GF-D8 (cell line): ENCODE measurements at places on chromosomes 16 and 17.

DNA sequence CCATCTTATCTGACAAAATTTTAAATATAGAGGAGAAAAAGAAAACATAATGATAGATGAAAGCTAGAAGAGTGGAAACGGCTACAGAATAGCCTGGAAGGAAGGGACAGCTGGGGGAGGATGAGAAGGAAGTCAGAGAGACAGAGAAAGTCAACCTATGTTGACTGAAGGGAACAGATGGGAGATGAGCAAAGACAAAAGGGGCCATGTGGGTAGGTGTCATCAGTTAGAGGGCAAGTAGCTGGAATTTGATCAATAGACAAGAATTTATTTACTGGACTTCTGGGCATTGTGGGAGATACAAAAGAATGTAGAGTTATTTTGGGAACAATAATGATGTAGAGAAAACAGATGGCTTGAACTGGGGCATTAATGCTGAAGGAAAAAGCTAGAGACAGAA, 194.4 kb downstream of the ANKFN1 start:
- DNase-seq, result no peak

- DNase-seq, result peak; percentile 54
These were observed 43.1 kb downstream of the PIK3R5 start for GRCh38 chr17:8922451-8922850.

DNA sequence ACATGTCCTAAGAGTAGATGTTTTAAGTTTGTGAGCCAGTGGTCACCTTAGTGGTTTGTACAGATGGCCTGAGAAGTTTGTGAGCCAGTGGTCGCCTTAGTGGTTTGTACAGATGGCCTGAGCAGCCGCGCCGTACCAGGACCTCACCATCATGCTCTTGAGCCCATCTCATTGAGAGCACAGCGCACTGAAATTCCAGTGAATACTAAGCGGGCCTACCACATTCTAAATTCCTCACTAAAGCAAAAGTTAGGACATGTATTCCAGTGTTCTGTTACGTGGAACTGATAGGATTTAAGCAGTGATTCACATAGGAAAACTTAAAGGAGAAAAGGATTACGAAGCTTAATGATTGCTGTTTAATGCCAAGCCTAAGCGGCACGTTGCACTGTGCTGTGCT, 3.9 kb downstream of the USP10 start:
- no peak for DNase-seq

DNA sequence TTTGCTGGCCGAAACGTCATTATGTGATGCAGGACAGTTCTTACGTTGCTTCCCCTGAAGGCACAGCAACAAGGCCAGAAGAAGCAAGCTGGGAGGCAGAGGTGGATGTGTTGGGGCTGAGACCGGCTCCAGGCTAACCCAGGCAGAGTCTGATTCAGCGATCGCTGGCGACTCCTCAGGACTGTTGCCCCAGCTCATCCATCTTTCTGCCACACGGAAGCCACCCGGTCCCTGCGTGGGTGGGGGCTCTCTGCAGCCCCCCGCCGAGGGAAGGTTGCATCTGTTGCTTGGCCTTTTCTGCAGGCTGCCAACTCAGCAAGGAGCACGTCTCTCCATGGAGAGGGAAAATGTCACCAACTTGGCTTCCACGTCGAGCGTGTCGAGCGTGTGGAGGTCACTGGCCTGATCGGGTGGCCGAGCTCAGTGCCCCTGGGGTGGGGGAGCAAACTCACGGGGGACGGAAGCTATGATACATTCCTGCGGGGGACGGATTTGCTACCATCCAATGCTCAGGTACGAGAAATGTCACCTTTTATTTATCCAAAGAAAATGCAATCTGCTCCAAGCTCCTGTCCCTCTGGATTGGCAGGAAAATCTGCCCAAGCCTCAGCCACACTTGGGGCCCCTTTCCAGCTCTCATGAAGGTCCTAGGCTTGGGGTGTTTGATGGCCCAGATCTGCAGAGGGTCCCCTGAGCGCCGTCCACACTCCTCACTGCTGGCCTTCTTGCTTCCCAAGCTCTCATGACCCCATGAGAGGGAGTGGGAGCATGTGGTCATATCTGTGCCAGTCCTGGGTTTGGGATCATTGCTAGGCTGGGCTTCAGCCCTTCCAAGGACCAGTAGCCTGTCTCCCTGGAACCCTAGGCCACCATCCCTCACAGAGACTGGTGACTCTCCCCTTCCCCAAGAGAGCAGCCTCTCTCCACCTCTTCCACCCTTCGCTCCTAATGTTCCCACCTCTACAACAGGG, 69.4 kb downstream of the RPH3AL start:
- no peak for DNase-seq

DNA sequence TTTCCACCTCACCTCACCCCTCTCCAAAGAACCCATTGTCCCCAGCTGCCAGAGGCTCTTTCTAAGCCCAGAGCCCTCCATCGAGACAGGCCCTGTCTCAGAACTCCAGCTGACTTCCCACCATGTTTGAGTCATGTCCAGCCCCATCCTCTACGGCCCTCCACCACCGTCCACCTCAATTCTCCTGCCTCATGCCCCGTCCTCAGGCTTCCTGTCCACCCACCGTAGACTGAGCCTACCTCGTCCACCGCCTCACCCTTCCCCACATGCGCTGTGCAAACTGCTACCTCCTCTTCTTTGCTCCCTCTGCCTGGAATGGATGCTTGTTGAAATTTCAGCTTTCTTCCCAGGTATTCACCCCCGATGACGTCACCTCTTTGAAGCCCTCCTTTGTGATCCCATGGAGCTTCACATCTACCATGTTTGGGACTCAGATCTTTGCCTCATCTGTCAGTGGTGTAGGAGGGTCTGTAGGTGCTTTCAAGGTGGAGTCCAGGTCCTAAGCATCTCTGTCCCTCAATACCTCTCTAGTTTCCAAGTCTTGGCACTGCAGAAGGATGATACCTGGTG, 149.0 kb downstream of the MRM1 start:
- DNase-seq, result no peak

- no peak for DNase-seq
These were observed 4.8 kb downstream of the LHX1 start for GRCh38 chr17:36942019-36942599.

- DNase-seq, result no peak
These were observed 349.1 kb downstream of the SEC14L1 start for GRCh38 chr17:77489893-77490255.

- DNase-seq, result no peak
These were observed 68.4 kb downstream of the SPAG9 start for GRCh38 chr17:51052235-51052634.

- DNase-seq, result no peak
These were observed 1.1 kb downstream of the CD300H start for GRCh38 chr17:74566132-74566753.

DNA sequence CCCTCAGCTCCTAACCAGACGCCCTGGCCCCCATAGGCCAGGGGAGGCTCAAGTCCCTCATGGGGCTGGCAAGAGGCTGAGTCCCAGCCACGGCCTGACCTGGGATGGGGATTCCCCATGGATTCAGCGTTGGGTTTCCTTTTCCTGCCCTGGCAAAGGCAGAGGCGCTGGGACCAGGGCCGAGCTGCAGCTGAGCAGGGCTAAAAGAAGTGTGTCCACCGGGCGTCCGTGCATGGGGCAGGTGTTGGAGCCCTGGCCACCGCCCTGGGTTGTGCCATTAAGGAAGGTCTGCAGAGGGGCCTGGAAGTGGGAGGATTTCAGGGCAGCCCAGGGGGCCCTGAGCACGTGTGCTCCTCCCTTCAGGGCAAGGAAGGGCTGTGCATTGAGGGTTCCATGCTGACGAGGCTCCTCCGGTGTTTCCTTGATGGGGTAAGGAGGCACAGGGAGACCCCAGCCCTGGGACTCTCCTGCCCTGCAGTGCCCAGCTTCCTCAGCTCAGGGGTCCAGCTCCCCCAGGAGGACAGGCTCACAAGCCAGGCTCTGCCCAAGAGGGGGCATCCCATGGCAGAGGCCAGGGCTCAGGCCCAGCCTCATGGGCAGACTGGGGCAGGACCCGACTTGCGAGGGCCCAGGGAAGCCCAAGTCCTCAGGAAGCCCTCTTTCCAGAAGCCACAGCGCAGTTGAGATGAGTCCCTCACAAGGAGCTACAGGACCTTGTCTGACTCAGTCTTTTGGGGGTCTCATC, 10.1 kb downstream of the TBC1D26 start:
- DNase-seq, result no peak

DNA sequence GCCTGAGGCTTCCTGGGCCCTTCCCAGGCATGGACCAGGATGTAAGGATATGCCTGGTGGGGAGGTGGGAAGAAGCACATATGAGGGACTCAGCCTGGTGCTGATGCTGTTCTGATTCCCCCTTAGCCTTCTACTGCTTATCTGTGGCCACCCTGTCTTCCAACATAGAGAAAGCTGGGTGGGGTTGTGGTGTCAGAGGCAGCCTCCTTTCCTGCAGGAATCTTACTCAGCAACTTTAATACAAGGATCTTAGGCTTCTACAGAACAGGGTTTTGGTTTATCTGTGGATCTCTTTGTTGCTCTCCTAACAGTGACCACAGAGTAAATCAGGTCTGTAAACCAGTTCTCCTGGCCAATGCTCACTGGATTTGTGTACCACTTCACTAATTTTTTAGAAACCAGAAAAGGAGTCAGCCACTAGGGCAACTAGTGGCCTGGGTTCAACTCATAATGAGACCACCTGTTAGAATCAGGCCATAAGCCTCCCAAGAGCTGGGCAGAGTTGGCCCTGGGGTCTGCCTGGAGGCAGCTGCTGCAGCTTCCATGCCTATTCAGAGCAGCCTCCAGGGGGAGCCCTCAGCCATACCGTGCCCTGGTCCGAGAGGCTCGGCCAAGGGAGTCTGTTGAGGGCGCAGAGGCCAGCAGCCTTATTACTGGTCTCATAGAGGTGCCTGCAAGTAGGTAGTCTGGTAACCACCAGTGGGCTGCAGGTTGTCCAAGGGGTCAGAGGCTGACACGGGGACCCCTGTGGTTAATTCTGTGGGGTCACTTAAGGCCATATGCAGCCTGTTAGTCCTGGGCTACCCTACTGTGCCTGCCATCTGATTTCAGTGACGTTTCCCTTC, 7.1 kb downstream of the HAS3 start:
- no peak for DNase-seq

- DNase-seq, result no peak
These were observed 55.3 kb upstream of the ETV4 start for GRCh38 chr17:43601280-43602039.

DNA sequence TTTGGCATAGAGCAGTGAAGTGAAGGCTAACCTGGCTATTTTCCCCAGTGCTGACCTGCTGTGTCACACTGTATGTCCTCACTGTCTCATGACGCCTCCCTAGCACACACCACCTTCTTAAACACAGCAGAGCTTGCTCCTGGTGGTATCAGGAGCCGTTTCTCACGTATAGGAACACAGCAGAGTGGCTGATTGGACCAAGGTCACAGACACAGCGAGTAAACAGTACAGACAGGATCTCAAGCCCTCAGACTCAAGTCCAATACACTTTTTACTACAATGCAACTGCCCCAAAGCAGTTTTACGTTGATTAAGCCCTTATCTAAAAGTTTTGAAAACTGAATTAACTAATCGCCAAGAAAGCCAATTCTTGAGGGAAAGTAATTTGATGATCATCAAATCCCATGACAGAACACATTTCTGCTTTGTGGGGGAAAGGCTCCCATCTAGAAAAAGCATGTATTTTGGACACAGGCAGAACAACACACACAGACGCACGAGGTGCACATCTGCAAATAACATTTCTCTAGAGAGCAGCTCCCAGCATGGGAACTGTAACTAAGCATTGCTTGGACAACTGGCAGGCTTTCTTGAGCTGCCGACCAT, 15.2 kb downstream of the ARHGAP17 start:
- no peak for DNase-seq

DNA sequence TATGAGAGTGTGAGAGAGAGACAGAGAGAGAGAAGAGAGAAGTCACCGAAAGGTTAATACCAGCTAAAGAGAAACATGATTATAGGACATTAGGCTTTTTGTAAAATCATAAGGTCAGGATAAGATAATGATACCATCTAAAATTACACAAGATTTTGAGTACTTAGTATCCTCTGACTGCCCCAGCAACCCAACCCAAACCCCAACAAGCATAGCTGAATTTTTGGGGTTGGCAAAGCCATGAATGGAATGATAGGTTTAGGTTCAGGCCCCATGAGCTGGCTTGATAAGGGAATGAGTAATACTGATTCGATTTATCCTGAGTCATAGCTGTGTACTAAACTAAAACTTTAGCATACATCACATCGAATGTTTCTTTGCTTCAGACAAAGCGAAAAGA, 259.5 kb downstream of the IRX3 start:
- DNase-seq, result no peak

GRCh38 chr16:75621170-75621477, 2.0 kb downstream of the ADAT1 start:
- DNase-seq, result peak; percentile 31

GRCh38 chr16:60788631-60789030, 1247.6 kb downstream of the CDH8 start:
- no peak for DNase-seq

- no peak for DNase-seq
These were observed 70.2 kb downstream of the SNX11 start for GRCh38 chr17:48177816-48178215.

GRCh38 chr16:56190677-56191155, 573 bp upstream of the GNAO1 start:
- DNase-seq, result no peak

DNA sequence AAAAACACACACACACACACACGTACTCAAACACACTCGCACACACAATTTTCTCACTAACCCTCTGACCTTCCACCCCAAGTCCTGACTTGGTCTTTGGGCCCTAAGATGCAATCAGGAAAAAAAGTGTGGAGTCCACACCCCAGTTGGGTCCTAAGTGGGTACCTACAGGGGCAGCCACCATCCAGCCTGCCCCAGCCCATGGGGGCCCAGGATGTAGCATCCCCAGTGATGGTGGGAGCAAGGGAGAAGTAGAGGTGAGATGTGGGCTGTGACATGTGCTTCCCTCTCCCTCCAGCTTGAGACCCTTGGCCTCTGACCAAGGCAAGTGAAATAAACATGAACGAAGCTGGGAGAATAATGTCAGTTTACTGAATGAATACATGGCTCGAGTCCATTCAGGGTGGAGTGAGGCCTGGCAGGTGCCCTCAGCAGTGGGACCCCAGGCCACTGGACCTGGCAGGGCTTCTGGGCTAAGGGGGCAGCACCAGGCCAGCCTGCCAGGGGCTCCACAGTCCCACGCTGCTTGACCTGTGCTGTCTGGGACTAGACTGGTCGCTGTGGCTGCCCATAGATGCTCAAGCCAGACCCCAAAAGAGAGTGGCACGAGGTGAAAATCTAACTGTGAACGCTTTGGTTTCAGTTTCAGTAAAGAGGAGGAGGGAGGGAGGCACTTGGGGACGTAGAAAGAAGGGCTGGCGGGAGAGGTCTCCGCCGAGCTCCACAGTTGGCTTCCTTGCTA, 73.7 kb downstream of the MRC2 start:
- DNase-seq, result no peak

DNA sequence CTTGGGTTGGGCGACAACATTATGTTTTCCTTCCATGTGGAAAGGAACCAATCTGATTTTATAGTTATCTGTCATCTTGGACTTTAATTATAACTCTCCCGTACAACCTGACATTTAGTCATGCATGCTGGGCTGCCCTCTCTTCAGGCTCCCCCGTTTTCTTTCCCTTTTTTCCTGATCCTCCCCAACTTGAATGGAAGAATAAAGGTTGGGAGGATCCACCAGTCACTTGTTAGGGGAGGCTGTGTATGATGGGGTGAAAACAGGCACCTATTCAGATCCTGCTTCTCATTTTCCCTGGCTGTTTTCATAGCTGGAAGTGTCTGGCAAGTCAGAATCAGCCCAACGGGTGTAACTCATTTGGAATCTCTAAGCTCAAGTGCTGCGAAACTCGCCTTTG, 267.2 kb upstream of the SALL1 start:
- no peak for DNase-seq

- no peak for DNase-seq
These were observed 5.1 kb downstream of the CFAP20 start for GRCh38 chr16:58123896-58124600.

GRCh38 chr17:64607862-64608565, 54.1 kb downstream of the SMURF2 start:
- no peak for DNase-seq

GRCh38 chr17:55347341-55347740, 74.3 kb downstream of the MMD start:
- no peak for DNase-seq
